ENCODE measurements at places on chromosomes 6 and 20. TPM values are rescaled to one million over a fixed set of nuclear protein-coding genes. Genes with fewer than 3 reads are reported as not detected.

DNA sequence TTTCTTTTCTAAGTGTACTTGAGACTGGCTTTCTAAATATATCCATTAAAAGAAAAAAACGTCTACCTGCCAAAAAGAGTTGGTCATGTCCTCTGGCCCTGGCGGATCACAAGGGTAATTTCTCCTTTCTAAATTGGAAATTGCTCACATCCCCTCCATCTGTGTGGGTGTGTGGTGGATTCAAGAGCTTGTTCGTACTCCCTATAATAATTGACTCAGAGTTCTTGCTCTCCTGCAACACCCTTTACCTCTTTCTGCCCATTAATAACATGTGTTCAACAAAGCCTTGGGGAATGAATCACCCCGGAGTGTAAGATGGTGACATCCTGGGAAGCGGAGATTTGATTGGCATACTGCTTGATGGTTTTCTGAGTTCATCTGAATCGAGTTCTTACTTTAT lies 263.8 kb downstream of the ALDH8A1 start:
- no peak for DNase-seq
- H3K27ac ChIP-seq: no peak overlapping the region
- H3K36me3 ChIP-seq: no peaks in the 10 kb centered on the region
- H3K4me3 ChIP-seq: no peak overlapping the region
- no peaks in the 10 kb centered on the region for H3K4me1 ChIP-seq

DNA sequence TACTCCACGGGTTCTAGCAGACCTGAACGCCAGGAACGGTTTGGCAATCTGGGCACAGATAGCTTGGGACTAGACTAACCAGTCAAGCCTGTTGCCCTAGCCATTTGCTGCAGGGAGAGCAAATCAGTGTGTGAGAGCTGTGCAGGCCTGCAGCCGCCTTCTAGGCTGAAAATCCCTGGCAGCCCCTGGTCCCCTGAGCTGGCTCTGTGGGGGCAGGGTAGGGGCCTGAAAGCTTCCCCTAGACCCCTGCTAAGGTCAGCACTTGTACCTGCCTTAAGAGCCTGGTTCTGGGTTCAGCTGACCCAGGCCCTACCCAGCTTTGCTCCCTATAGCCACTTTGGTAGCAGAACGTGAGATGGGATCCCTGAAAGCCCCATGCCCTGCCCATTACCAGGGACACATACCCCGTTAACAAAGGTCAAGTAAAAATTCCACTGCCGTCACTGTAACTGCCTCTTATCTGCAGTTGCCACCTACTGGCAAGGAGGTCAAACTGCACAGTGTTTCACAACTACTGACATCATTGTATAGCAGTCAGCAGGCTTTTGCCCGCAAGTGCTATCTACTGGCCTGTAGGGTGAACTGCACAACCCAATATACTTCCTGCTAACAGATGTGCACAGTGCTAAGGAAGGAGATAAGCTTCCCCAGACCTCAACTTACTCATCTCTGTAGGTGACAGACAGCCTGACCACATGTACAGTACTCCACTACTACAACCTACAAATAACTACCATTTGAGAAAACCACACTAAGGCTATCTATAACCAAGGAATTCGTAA lies 95.1 kb upstream of the OLIG3 start:
- DNase-seq: peak; percentile 55
- no peaks in the 10 kb centered on the region for H3K36me3 ChIP-seq
- H3K27me3 ChIP-seq: no peaks in the 10 kb centered on the region
- no peak overlapping the region for H3K4me3 ChIP-seq
- H3K4me1 ChIP-seq: no peaks in the 10 kb centered on the region

Gene BANF2
- total RNA-seq: not detected

- H3K27ac ChIP-seq: no peak overlapping the region
- no peaks in the 10 kb centered on the region for H3K4me1 ChIP-seq
- no peak overlapping the region for H3K4me3 ChIP-seq
- no peaks in the 10 kb centered on the region for H3K27me3 ChIP-seq
- no peaks in the 10 kb centered on the region for H3K36me3 ChIP-seq
These were observed 302.7 kb upstream of the ZFP64 start for GRCh38 chr20:52494244-52494643.

GRCh38 chr6:66126358-66126757 lies 419.3 kb upstream of the EYS start:
- H3K27ac ChIP-seq: no peak overlapping the region
- no peak for DNase-seq
- H3K27me3 ChIP-seq: no peaks in the 10 kb centered on the region
- no peak overlapping the region for H3K4me3 ChIP-seq
- H3K4me1 ChIP-seq: no peaks in the 10 kb centered on the region

DNA sequence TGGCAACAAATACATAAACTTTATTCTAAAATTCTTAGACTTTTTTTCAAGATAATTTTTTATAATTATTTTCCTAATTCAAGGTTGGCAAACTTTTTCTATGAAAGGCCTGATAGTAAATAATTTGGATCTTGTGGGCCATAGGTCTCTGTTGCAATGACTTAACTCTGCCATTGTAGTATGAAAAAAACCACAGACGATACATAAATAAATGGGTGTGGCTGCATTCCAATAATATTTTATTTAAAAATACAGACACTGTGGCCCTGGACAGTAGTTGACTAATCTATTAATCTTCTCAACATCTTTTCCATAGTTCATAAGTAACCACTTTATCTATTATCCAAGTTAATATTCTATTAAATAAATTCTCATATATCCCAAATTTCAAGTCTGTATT lies 281.1 kb downstream of the SYNE1 start:
- no peaks in the 10 kb centered on the region for H3K27me3 ChIP-seq
- no peak for DNase-seq
- H3K4me3 ChIP-seq: no peak overlapping the region
- H3K4me1 ChIP-seq: no peaks in the 10 kb centered on the region
- peaks cover 18% of the 10 kb centered on the region for H3K36me3 ChIP-seq

Gene ARMH2
- total RNA-seq: not detected

Gene CST2
- total RNA-seq: not detected

- no peaks in the 10 kb centered on the region for H3K4me1 ChIP-seq
- no peak overlapping the region for H3K27ac ChIP-seq
- H3K27me3 ChIP-seq: no peaks in the 10 kb centered on the region
These were observed 525.1 kb upstream of the NOX3 start for GRCh38 chr6:155980768-155981079.

DNA sequence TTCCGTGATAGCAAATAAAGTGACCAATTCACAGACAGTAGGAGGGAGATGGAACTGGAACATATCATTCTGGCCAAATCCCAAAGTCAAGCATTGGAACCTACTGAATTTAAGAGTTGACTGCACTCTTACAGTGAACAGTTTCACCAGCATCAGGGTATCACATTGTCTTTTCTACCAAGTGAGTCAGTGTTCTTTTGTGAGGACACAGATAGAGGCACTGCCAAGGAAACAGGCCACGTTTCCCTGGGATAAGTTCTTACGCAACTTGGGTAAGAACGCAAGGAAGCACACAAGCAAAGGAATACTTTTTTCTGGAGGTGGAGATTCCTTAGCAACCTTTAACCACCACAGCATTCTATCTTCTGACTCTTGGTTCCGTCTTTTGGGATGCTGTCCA lies 28.6 kb upstream of the ENPP5 start:
- H3K4me1 ChIP-seq: no peaks in the 10 kb centered on the region
- DNase-seq: no peak
- H3K4me3 ChIP-seq: no peak overlapping the region
- H3K27ac ChIP-seq: no peak overlapping the region
- no peaks in the 10 kb centered on the region for H3K27me3 ChIP-seq

Gene HSPA12B
- total RNA-seq: 1.2 TPM

Gene SCUBE3
- total RNA-seq: not detected

GRCh38 chr6:47478233-47479139 lies 897 bp downstream of the CD2AP start:
- H3K4me3 ChIP-seq: peak overlapping the region; percentile 88
- no peak for DNase-seq
- H3K36me3 ChIP-seq: no peaks in the 10 kb centered on the region
- H3K4me1 ChIP-seq: peaks cover 25% of the 10 kb centered on the region

Gene PBX2
- 64.1 TPM for total RNA-seq

GRCh38 chr20:58461104-58461503 lies 54.1 kb downstream of the APCDD1L start:
- no peak overlapping the region for H3K27ac ChIP-seq
- H3K4me3 ChIP-seq: no peak overlapping the region
- DNase-seq: no peak
- H3K27me3 ChIP-seq: no peaks in the 10 kb centered on the region
- peaks cover 3% of the 10 kb centered on the region for H3K4me1 ChIP-seq

DNA sequence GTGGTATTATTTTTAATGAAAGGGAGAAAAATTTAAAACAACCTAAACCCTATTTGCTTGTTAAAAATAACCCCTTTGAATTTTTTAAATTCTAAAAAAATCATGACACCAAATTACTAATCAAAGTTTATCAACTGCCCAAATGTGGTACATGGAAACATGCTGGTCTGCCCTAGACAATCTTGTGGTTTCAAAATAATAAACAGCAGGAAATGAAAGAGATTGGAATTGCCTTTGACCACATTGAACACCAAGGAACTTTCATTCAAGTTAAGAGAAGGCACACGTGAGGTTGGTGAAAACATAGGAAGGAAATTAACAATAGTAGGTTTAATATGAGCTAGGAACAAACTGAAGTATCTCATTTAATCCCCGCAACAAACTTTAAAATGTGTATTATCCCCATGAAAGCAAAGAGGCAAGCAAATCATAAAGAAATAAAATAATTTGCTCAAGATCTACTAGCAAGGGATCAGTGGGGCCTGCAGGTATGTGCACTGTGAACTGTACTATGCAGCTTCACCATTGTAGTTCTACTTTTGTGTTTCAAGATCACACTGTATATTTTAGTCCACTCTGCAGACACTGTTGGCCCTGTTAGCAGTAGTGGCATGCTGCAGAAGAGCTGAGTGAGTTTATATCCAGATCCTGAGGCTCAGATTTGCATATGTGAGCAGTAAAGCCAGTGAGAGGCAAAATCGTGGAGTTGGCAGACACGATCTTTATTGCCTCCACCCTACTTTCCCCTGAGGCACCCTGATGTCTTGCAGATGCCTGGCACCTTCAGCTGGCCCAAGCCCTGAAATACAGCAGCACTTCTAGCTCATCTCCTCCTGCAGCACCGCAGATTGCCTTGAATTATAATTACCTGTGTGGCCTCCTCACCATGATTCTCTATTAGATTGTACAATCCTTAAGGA lies 157.8 kb upstream of the TENT5A start:
- peaks cover 11% of the 10 kb centered on the region for H3K4me1 ChIP-seq
- no peak for DNase-seq
- H3K4me3 ChIP-seq: no peak overlapping the region
- no peaks in the 10 kb centered on the region for H3K36me3 ChIP-seq
- H3K27me3 ChIP-seq: no peaks in the 10 kb centered on the region

Gene SDCBP2
- 29.7 TPM for total RNA-seq

DNA sequence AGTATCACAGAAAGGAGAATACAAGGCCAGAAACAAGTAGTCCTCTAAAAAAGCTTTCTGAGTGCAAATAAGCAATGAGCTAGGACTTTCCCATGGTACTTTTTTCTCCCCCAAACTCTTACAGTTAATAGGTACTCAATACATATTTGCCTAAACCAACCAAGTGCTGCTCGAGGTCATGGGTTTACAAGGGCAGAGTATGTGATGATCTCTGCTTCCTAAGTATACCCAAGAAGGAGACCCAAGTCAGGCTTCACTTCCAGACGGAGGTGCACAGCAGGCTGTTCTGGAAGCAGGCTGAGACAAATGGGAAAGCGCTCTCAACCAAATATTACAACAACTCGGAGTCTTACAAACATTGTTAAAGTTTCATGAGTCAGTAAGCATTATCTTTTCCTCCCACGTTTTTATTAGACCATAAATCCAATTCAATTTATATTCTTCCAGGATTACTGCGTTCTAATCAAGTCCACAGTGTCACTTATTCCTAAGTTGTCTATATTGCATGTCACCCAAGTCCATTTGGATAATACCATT lies 8.1 kb downstream of the FYN start:
- no peak overlapping the region for H3K27ac ChIP-seq
- no peaks in the 10 kb centered on the region for H3K4me1 ChIP-seq
- no peak overlapping the region for H3K4me3 ChIP-seq
- no peaks in the 10 kb centered on the region for H3K36me3 ChIP-seq
- no peak for DNase-seq

DNA sequence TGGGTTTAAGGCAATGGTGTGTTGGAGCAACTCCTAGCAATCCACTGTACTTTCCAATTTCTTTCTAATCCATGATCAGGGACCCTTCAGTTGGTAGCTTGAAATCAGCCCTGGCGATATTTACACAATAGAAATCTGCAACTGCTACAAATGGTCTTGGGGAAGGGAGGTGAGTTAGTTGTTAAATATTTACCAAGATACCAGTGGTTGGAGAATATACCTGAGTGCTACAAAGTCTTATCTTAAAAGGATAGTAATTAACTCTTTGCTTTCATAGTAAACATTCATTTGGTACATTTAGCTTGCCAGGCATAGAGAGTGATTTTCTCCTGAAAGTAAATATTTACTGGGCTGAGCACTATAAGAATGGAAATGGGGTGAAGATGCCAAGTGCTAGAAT lies 568.2 kb downstream of the BCKDHB start:
- H3K4me1 ChIP-seq: no peaks in the 10 kb centered on the region
- H3K27ac ChIP-seq: no peak overlapping the region
- no peaks in the 10 kb centered on the region for H3K36me3 ChIP-seq

GRCh38 chr6:131565056-131565455 lies 8.0 kb upstream of the ARG1 start:
- H3K4me3 ChIP-seq: no peak overlapping the region
- DNase-seq: no peak
- H3K27ac ChIP-seq: no peak overlapping the region

DNA sequence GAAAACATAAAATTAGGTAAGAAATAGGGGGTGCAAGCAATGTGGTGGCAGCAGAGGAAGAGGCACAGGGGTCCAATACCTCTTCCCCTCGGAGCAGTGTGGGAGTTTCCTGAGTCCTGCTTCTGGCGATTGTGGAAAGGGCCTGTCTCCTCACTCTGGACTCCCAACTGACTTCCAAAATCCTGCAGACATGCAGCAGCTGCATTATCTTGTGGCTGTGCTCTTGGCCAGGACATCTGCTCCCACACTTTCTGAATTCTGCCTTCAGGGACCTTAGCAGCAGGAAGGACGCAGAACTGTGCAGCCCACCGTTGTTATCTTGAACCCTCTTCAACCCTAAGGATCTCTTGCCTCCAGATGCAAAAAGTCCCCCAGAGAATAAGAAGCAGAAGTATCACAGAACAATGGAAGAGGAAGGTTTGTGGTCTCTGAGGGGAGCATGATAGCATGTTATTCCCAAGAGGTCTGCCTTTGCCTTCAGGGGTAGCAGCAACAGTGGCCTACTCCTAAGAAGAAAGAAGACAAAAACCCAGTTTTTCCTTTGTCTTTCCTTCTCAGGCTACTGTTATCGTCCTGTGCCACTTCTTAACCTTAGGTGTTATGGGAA lies 102.5 kb upstream of the EMILIN3 start:
- no peaks in the 10 kb centered on the region for H3K4me1 ChIP-seq
- H3K4me3 ChIP-seq: no peak overlapping the region
- H3K27me3 ChIP-seq: no peaks in the 10 kb centered on the region
- no peak for DNase-seq

Gene TRIM10
- 2.5 TPM for total RNA-seq

Gene PTCHD4
- not detected for total RNA-seq

Gene NR2E1
- not detected for total RNA-seq

DNA sequence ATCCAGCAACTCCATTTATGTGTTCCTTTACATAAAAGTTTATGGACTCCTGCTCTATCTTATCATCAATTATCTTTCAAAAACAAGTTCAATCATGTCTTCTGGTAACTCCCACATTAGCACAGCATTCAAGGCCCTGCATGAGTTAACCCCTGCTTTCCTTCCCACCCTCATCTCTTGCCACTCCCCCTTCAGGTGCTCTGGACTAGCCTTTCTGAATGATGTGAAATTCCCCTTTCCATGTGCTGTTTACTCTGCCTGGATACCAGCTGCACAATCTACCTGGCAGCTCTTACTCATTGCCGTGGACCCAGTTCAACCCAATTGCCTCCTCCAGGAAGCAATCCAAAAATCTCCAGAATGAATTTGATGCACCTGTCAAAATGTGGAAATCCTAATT lies 11.9 kb downstream of the ADGRF4 start:
- no peaks in the 10 kb centered on the region for H3K4me1 ChIP-seq
- DNase-seq: no peak
- no peak overlapping the region for H3K27ac ChIP-seq
- no peaks in the 10 kb centered on the region for H3K36me3 ChIP-seq
